GM13977 (cell line): ENCODE measurements at places on chromosomes 12 and 14.

DNA sequence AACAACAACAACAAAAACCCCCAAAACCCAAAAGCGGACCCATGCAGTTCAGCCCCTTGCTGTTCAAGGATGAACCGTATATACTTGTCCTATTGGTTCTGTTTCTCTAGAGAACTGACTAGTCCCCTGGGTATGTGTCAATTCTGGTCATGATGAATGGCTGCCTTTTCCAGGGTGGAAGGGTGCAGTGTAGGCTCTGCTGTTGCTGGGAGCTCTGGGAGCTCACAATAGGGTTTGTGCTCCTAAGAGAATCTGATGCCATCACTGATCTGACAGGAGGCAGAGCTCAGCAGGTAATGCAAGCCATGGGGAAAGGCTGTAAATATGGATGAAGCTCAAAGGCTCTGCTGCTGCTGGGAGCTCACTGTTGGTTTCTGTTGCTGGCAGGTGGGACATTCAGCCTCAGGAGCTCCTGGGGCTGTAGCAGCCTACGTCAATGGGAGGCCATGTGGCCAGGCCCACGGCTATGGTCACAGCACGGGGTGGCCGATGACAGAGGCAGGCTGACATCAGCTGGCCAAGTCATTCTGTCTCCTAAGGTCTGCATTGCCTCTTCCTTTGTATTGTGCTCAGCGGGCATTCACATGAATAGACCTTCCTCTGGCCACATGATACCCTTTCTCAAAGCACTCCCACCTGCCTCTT is 37.9 kb downstream of the DLK1 start:
- no peak for DNase-seq

DNA sequence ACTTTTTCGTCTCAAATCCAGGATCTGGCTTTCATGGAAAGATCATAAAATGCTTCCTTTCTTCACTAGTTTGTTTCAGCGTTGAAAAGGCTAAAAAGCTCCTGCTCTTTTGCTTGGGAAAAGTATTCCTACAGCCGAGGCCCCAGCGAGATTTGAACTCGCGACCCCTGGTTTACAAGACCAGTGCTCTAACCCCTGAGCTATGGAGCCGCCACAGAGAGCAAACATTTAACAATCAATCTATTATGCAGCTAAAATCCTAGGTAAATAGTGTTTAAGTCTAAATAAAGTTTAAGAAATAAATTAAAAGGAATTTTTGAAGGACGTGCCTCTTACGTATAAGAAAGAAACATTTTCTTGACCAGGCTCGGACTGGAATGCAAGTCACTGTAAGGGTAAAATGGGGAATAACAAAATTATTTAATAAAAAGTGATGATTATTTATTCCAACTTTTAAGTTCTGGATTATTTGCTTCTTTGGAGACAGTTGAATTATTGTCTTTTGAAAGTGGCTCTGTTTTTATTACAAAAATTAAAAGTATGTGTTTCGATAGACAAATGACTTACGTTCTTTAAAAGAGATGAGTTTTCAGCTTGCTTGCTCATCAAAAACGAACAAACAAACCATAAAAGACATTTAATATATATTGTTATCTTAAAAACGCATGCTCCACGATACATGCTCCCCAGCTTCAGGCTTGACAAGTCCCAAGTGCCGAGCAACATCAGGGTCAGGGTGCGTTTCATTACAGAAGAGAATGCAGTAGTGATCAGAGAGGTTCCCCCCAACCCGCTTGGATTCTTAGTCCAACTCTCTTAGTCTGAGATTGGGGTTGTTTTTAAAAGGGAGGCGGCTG is 10.2 kb downstream of the OR6S1 start:
- DNase-seq, result no peak

GRCh38 chr12:124804011-124804621 is 59.5 kb downstream of the SCARB1 start:
- no peak for DNase-seq

DNA sequence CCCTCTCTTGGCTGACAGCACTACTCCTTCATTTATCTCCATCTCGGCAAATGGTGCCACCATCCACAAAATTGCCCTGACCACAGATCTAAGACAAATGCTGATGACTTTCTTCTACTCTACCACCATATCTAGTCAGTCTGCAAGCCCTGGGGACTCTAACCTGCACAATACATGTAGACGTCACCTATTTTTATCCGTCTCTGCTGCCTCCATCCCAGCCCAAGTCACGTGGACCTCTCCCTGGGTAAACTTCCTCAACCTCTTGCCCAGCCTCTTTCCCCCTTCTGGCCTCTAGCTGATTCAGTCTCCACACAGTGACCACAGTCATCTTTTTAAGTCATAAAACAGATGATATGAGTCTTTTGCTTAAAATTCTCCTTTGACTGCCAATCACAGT is 1203.0 kb downstream of the AACS start:
- no peak for DNase-seq

- no peak for DNase-seq
These were observed 53.6 kb downstream of the LRRIQ1 start for GRCh38 chr12:85089792-85090191.

- DNase-seq, result no peak
These were observed 112.1 kb upstream of the NPAS3 start for GRCh38 chr14:32826404-32827082.

DNA sequence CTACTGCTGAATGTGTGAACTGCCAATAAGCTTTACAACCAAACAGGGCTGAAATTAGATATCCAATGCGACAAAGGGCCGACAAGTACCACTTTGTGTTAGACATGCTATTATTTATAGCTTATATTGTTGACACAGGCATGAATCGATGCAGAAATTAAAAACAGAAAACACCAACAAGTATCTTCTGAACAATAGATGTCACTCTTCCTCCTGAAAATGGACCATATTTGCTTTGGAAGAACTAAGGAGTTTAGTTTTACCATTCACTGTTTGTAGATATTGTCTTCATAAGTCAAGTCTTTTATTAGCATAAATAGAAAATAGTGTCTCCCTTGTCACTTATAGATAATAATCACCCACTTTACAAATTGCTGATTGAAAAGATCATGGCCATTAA is 86.5 kb downstream of the LRIG3 start:
- DNase-seq, result no peak

GRCh38 chr12:12714276-12715021 is 2.7 kb upstream of the CDKN1B start:
- DNase-seq, result peak; percentile 38

GRCh38 chr12:128513831-128514230 is 246.9 kb downstream of the TMEM132C start:
- no peak for DNase-seq

GRCh38 chr14:72049462-72049861 is 117.2 kb downstream of the RGS6 start:
- peak; percentile 29 for DNase-seq

DNA sequence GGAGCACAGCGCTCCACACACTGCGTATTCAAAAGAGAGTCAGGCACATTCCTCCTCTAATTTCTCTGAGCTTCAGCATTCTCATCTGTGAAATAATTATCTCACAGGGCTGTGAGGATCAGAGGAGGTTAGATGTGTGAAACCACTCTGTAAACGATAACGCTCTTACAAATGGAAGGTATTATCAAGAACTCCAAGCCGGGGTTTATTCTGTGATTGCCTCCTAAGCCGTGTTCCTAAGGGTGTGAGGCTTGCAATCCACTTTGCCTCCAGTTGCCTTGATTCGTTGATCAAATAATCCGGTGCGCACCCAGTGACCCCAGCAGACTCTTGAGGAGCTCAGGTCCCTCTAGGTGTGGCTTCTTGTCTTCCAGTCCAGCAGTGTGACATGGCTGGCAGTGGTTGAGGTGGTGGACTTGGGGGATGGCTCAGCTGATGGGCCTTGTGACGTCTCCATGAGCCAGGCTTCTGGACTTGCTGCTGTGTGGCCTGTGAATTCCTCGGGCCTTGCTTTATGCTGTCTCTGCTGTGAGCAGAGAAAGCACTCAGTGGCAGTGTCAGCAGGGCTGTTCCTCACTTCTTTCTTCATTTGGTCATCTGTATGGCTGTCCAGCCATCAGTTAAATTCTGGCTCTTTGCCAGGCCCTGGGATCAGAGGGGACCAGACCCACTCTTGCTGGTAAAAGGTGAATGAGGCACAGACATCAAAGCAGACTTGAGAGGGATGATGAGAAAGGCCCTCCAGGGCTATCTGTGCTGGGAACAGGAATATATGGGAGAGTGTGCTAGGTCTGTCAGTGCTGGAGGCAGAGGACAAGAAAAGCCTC is 71.0 kb downstream of the SLC25A47 start:
- no peak for DNase-seq

GRCh38 chr12:113889076-113889475 is 77.0 kb downstream of the RBM19 start:
- no peak for DNase-seq

- DNase-seq, result no peak
These were observed 60.9 kb upstream of the FUT8 start for GRCh38 chr14:65351493-65352194.

DNA sequence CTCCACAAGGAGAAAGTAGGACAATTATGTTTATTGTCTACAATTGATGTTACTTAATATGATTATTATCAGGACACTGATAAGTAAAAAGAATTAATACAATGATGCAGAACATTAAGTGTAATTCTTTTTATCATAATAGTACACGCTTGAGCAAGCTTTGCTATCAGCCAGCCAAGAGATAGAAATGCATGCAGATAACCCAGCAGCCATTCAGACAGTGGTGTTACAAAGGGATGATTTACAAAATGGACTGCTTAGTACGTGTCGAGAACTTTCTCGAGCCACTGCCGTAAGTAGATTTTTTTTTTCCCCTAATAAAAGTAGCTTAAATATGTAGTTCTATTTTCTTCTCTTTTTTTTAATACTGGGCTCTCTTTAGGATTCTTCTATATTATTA is 116.9 kb upstream of the AEBP2 start:
- DNase-seq, result no peak

GRCh38 chr12:56581418-56582145 is 48.5 kb downstream of the BAZ2A start:
- peak; percentile 44 for DNase-seq

DNA sequence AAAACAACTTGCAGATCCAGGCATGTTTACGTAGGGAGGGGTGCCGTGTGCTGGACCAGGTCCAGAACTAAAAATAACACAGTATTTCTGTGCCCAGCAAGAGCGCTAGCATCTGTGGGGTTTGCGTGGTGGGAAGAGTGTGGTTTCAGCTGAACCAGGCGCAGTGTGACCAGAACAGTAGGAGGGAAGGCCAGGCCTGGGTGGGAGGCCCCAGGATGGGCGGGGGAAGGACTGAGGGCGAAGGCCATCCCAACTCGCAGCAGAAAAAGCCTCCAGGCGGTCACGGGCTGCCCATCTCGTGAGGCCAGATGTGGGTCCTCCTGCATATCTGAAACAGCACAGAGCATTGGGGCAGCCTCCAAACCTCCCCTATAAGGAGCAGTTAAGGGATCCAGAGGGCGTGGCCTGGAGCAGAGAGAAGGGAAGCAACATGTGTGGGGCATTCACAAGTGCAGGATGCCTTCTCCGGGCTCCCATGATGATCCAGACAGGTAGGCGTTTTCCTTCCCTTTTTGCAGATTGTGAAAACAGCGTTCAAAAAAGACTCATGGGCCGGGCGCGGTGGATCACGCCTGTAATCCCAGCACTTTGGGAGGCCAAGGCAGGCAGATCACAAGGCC is 17.8 kb upstream of the CD9 start:
- no peak for DNase-seq

DNA sequence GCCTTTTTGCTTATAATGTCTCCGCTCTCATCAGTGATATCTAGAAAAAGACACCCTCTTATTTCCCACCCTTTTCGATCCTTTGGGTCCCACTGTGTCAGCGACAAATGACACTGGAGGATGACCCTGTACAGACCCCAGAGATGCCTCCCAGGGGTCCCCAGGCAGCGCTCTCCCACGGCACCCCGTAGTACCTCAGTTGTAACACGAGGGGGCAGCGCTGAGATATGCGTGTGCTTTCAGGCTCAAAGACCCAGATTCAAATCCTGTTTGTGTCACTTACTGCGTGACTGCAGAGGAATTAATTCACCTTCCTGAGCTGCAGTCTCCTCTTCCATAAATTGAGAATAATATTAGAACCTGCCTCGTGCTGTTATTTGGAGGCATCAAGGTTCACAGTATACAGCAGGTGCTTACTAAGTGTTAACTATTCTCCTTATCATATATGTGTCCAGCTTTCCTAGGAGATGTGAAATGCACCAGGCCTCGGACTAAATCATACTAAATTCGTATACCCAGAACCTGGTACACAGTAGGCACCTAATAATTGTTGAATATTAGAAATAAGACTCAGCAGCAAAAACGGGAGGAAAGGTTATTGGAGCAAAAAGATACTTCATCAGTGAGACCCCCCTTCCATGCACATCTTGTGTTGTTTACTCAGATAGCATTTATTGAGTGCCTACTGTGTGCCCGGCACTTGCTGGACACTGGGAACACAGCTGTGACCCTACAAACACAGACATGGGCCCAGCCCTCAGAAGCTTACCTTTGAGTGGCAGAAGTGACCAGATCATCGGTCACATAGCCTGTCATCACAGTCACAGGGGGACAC is 99.9 kb downstream of the PHETA1 start:
- peak; percentile 50 for DNase-seq

DNA sequence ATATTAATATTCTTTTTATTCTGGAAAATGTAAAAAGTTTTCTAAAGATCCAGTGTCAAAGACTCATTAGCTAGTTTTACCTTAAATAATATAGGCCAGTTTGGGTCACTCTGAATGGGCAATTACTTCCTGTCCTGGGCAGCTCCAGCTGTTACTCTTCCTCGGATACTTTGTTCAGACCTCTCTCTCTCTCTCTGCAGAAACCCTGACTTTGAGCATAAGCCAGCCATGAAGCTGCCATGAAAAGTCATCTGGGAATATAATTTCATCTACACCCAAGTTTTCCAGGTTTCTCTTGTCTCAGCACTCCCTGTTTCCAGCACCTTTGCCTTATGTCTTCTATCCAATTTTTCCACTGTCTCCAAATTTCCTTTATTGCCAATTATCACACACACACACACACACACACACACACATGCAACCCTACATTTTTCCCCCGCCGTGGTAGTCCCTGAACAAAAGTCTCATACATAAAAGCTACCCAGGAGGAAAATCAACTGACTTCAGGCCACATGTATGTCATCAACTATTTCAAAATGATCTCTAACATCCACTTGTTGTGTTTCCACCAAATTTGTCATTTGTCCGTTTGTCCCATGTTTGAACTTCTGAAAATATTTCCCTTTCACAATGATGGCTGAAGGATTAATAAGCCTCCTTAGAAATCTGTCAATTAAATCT is 318.1 kb downstream of the SSPN start:
- no peak for DNase-seq

- no peak for DNase-seq
These were observed 99.8 kb upstream of the DIO2 start for GRCh38 chr14:80310938-80311750.

- no peak for DNase-seq
These were observed 17.1 kb upstream of the NEK9 start for GRCh38 chr14:75143761-75144527.

- no peak for DNase-seq
These were observed 67.4 kb upstream of the POC1B start for GRCh38 chr12:89593233-89593632.

GRCh38 chr12:10559244-10559643 is 53.6 kb downstream of the EIF2S3B start:
- DNase-seq, result no peak

DNA sequence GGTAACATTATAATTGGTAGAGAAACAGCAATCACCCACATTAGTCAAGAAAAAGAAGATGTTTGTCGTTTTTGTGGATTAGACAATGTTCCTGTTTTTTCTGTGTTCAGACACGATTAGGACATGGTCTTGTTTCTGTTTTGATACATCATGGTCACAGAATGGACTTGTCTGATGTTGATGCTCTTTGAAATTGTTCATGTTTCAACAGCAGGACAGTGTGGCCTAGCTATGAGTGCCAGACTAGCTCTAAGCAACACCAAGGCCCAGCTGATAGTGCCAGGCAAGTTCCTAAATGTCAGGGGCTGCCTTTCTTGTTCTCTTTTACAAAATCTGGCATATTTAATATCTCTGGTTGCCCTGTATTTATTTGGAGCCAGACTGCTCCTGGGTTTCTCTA is 40.9 kb upstream of the TOMM20L start:
- DNase-seq, result no peak
